Fibroblast of skin of left quadriceps (primary cell): ENCODE measurements at places on chromosomes 7 and 10.

- DNase-seq = no peak
Measured at GRCh38 chr7:479115-479947, 40.3 kb downstream of the PDGFA start.

DNA sequence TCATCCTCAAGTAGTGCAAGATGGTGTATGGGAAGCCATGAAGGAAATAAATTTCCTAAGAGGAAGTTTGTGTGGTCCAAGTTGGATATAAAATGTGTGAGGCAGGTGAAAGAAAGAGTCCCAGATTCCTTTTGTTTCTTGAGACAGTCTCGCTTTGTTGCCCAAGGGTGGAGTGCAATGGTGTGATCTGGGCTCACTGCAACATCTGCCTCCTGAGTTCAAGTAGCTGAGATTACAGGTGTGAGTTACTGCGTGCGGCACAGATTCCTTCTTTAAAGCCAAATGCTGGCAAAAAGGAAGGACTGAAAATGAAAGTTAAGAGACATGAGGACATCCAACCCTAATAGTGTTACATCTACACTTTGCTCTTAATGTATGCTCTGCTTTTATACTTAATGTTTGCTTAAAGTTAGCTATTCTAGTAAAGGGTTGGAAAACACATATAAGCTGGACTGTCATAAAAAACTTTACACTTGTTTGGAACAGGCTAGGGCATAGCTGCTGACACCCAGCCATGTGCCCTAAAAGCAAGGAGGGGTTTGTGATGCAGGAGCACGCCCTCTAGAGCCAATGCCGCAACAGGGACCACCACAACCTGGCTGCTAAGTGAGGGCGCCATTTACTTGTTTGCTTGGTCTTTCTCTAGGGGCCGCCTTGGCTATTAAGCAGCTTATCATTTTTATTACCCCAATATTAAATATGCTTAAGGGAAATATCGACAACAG lies 34.5 kb downstream of the CLEC2L start:
- DNase-seq = no peak

DNA sequence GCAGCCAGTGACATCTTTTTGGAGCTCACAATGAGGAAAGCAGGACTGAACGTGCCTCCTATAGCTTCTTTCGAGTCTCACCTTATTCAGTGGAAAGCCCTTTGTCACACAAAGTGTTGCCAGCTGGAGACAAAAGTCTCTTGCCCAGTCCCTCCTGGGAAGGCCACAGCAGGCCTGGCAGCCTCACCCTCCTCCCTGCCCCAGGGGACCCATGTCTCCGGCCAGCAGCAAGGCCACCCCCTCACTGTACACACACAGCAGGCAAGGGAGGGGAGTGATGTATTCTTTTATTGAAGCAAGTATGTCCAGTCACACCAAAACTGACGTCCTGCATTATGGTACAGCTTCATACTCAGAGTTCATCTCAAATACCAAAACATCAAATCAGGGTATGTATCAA lies 56.0 kb downstream of the CSGALNACT2 start:
- DNase-seq = no peak

GRCh38 chr7:129864042-129864441 lies 88.7 kb downstream of the UBE2H start:
- DNase-seq = no peak

- peak; percentile 39 for DNase-seq
Measured at GRCh38 chr10:94223702-94224370, 138.9 kb downstream of the NOC3L start.

DNA sequence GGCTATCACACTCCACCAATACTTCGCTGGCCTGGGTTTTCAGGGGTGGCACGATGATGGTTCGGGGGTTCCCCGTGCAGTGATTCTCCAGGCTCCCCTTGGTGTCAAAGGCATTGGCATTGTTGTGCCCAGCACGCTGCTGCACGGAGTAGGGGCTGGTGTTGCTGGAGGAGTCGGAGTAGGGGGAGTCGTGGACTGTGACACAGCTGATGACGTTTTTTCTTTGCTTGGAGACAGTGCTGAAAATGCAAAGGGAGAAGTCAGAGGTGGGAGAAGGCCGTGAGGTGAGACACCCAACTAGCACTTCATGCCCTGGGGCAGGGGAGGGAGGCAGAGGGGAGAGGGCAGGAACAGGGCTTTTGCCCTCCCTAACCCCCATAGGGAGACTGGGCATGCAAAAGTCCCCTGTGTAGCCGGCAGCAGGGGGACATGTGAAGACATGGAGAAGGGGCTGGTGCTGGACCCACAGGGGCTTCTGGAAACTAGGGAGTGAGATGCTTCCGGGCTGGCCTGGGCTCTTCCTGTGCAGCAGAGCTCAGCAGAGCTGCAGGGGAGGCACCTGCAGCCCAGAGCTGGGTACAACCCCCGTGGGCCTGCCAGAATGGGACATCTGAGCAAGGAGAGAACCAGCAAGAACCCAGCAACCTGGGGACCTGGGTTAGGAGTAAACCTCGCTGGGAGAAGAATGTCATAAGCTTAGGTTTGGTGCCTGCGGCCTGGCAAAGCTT lies 60.5 kb downstream of the CLEC2L start:
- no peak for DNase-seq

DNA sequence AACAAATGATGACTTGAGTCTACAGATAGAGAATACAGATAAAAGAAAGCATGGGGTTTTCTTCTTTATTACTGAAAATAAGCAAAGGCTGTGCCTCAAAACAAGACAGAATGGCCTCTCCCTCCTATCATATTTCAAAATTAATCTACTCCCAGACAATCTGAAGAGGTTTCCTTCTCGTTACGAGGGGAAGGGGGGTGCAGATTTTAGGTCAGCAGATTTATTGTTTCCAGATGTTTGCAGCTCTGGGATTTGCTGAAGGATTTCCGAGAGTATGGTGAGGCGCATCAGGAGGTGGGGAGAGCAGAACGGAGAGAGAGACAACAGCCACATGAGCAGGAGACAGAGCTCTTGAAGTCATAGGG lies 89.8 kb downstream of the KIAA1549 start:
- DNase-seq = peak; percentile 75

DNA sequence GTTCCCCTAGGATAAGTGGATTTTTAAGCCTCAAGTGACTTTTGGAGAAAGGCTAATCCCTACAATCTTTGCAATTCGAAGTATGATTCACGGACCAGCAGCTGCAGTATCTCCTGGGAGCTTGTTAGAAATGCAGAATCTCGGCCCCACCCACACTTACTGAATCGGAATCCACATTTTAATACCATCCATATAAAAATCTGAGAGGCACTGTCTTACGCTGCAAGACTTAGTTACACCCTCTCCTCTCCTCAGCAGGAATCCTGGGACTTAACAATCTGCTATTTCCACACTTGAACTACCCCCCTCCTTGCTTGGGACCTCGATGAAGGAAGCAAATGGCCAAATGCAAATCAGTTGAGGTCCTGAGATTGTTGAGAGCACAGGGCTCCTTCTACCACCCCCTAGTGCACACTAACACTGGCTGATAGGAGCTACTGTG lies 21.0 kb downstream of the ITPRIP start:
- DNase-seq = no peak

- no peak for DNase-seq
Measured at GRCh38 chr10:71463111-71463510, 66.4 kb downstream of the CDH23 start.

GRCh38 chr7:73907554-73908122 lies 46.7 kb downstream of the TMEM270 start:
- DNase-seq = no peak

GRCh38 chr10:82089327-82089726 lies 214.3 kb downstream of the NRG3 start:
- no peak for DNase-seq

DNA sequence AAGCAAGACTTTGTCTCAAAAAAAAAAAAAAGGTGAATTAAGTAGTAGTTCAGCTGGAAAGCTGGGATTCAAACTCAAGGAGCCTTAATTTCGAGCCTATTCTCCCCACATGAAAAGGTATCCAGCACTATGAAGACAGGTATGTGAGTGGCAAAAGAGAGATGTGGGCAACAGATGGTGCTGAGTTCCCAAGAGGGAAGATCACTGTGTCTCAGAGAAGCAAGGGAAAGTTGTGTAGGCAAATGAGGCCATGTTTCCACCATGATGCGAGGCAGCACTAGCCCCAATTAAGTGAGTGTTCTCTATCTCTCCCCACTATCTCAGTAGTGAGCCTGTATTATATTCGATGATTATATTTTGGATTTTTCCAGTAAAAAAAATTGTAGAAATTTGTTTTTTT lies 19.8 kb upstream of the ST7 start:
- no peak for DNase-seq

- DNase-seq = no peak
Measured at GRCh38 chr7:867001-867405, 9.4 kb upstream of the GET4 start.

- no peak for DNase-seq
Measured at GRCh38 chr10:78291722-78292121, 258.1 kb downstream of the RPS24 start.

- no peak for DNase-seq
Measured at GRCh38 chr7:50199824-50200223, 104.7 kb upstream of the IKZF1 start.

DNA sequence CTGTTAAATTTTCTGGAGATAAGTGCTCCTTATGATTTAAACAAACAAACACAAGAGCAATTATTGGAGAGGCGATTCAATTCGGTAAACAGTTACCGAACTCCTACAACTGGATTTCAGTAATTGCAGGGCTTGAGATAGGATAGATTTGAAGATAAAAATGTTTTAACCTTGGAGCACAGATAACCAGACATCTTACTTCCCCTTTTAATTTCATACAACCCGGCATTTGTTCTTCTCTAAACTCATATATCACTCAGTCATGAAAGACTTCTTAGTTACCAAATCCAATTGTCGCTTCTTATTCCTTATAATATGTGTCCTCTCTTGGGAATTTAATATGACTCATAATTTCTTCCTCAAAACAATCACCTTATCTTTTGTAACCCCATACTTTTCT lies 235.9 kb upstream of the CSTF2T start:
- no peak for DNase-seq

DNA sequence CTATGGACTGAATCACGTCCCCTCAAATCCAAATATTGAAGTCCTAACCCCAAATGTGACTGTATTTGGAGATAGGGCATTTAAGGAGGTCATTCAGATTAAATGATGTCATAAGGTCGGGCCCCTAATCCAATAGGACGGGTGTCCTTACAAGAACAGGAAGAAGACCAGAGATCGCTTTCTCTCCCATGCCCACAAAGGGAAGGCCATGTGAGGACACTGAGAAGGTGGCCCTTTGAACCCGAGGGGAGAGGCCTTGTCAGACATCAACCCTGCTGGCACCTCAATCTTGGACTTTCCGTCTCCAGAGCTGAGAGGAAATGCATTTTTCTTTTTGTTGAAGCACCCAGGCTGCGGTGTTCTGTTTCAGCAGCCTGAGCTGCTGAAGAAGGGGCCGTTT lies 72.3 kb upstream of the KLF6 start:
- DNase-seq = no peak

GRCh38 chr10:128929767-128930166 lies 537.3 kb upstream of the MGMT start:
- DNase-seq = no peak

DNA sequence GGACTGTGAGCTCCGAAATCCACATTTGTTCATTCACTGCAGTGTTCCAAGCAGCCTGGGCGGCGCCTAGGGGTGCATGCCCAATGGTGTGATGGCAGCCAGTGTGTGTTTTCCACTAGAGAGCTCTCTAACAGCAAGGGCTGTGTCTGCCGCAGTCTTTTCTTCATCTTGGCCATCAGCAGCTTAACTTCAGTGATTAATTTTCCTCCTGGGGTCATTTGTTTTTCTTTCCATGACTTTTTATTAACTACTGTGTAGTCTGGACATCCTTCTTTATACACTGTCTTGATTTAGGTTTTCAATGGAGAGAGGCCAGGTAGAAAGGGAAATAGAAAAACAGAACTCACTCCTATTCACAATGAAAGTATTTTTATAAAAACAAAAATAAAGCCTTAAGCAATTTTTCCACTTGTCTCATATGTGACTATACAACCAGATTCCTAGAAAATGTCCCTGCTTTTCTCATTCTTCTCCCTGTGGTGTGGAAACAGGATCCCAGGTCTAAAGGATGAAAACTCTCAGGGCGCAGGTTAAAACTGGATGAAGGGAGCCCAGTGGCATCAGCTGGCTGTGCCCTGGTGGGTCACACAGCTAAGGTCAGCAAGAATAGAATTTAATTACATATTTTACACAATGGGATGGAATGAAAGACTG lies 176.8 kb downstream of the PKD1L1 start:
- no peak for DNase-seq

DNA sequence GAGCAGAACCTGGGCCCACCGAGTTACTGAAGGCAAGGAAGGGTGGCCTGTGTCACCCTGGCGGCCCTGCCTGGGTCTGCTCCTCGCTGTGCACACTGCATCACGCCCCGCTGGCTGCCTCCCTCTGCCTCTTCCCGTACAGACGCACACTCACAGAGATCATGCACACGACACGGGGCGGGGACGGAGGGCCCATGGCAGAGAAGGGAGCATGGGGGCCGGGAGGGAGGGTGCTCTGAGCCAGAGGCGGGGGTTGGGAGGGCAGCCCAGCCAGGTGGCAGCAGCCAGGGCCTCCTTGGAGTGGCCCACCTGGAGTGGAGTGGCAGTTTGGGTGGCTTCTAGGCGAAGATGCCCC lies 16.6 kb downstream of the BUD23 start:
- no peak for DNase-seq
